ENCODE measurements at places on chromosomes 16 and 17. TPM values are rescaled to one million over a fixed set of nuclear protein-coding genes. Genes with fewer than 3 reads are reported as not detected.

Gene UMOD
- not detected for total RNA-seq

Gene PRKCB
- 8.2 TPM for total RNA-seq

Gene MARCHF10
- not detected for total RNA-seq

Gene RETREG3
- 67.1 TPM for total RNA-seq

Gene IKZF3
- 4.6 TPM for total RNA-seq

Gene OR1A1
- not detected for total RNA-seq

Gene PROCA1
- 1.8 TPM for total RNA-seq
